Stimulated activated CD4-positive, alpha-beta T cell treated with anti-CD3 and anti-CD28 coated beads, TNF-alpha, amount 100 ng/mL, for 1 hour (primary cell): ENCODE measurements at places on chromosomes 12 and 14.

DNA sequence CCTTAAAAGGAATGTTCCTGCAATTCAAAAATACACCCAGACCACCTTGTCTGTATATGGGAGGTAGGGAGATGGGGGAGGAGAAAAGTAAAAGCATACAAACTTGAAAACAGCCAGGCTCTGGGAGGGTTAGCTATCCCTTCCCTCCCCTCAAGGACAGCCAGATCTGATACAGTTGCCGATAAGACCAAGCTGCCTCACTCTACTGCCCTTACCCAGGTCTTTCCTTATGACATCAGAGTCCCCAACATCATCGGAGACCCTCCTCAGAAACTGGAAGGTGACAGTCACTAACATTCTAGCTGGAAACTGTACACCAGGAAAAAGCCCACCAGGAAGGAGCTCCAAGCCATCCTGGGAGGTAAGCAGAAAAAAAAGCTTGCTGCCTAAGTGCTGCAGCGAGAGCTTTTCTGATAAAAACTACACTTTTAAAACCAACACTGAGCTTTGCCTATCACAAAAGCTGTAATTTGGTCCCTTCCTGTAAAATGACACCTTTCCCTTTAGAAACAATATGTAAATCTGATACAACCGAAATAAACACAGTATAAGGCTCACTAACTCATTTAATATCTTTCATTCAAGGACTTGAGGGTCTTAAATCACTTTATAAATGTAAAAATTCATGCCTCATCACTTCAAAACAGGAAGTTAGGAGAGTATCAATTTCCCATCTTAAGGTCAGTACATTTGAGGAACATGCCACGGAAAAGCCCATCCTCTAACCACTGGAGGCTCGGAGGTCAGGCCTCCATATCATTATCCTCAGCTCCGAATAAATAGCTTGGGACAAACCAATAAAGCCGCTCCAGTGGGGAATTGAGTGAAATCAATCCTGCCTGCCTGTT lies 20.4 kb upstream of the PLEKHH1 start:
- DNase-seq: no peak

DNA sequence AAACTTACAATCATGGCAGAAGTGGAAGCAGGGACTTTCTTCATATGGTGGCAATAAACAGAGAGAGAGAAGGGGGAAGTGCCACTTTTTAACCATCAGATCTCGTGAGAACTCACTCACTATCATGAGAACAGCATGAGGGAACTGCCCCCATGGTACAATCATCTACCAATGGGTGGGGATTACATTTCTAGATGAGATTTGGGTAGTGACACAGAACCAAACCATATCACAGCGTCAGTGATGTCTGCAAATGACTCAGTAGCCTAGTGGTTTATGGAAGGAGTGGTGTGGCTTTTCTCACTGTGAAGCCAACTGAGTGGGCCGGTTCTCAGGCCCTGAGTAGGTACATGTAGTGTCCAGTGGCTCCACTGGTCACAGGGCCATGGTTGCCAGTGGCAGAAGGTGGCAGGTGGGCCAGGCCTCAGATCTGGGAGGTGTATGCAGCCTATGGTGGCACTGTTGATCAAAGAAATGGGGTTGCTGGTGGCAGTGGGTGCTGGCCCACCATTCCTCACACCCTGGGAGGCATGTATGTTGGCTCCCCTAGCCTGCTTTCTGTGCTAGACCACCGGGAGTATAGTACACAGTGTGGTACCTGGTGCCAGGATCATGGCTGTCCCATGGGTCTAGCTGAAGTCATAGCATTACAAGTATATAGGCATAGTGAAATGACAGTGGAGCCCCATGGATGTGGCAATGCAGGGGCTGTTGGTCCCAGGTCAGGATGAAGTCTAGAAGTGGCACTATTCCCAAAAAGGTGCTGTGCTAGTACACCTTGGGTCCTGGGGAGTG lies 191.9 kb downstream of the NUBPL start:
- no peak for DNase-seq

DNA sequence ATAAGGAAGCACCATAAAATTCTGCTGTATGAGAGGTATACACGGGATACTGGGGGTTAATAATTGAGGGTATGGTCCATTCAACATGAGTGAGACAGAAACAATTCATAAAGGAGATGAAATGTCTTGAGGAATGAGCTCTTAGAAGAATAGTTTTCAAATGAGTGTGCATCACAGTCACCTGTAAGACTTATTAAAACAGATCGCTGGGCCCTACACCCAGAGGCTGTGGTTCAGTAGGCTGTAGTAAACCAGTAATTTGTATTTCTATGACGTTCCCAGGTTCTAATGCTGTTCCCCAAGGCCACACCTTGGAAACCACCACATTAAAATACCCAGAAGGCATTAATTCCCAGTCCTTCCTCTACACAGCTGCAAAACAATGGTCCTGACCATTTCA lies 49.6 kb downstream of the CAND1 start:
- no peak for DNase-seq

DNA sequence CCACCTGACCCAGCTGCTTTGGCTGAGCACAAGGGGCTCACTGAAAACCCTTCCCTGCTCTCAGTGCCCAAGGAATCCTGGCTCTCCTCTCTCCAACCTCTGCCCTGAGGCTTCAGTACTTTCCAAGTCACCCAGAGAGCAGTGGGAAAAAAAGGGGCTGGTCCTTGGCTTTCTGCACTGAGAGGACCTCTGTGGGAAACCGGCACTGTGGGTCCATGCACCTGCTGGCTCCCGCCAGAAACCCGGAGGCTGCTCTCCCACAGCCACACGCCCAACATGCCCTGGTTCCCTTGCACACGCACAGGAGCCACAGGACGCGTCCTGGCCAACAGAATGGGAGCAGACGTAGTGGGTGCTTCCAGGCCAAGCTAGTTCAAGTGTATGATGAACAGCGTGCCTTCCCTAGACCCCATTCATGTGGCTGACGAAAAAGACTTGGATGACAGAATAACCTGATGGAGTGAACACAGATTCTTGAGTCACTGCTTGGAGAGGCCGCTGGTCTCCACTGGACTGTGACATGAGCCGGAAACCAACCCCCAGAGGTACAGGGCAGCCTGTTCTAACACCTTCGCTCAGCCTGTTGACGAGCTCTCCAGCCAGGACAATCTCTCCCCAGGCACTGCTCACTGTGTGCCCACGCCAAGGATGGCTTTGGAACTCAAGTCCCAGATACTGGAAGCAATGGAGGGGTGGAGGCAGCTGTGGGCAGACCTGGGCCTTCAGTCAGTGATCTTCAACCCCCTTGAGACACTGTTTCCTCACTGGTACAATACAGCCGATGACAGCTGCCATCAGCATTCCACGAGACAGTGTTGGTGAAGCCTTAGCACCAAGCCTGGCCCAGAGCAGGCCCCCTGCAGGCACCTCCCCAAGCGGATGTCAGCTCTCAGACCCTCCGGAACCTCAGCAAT lies 87.7 kb downstream of the ITPK1 start:
- no peak for DNase-seq

DNA sequence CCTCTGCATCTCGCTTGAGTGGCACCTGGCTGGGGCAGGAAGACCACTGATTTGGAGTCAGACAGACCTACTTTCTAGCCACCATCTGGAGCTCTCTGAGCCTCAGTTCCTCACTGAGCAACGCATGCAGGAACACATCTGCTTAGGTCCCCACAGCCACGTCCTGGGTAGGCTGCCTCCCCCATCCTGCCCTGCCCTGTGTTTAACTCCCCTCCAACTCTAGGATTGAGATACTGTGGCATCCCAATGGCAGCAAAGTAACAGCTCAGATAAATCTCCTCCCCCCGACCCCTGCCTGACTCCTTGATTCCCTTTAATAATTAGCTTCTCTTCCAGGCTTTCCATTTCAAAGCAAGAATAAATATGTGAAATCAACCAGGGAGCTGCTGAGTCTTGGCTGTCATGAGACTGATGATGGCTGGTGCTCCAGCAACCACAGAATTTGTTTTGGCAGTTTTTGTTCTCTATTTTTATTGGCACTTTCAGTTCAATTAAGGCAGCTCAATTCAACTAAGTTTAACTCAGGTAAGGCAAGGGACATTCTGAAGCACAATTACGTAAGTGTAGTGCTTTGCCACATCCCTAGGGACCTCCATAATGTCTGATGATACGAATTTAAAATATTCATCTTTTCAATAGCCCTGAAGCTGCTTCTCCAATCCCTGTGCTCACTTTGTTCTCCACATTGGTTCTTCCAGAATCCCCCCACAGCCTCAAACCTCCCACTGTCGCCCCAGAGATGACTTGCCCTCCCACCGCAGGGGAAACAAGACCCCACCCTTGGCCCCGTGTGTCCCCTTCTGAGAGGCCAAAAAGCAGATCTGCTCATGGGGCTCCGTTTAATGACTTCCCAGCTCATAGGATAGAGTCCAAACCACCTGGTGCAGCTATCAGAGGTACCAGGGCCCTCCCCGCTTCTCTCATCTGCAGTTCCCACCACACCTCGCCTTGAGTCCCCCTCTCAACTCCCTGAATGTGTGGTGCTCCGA lies 58.2 kb downstream of the ESR2 start:
- no peak for DNase-seq

- no peak for DNase-seq
Measured at GRCh38 chr12:98595243-98595988, 1.9 kb downstream of the SLC25A3 start.

- DNase-seq: no peak
Measured at GRCh38 chr12:11653215-11653753, 3.8 kb downstream of the ETV6 start.

GRCh38 chr12:103799857-103800771 lies 40.9 kb downstream of the NT5DC3 start:
- no peak for DNase-seq

DNA sequence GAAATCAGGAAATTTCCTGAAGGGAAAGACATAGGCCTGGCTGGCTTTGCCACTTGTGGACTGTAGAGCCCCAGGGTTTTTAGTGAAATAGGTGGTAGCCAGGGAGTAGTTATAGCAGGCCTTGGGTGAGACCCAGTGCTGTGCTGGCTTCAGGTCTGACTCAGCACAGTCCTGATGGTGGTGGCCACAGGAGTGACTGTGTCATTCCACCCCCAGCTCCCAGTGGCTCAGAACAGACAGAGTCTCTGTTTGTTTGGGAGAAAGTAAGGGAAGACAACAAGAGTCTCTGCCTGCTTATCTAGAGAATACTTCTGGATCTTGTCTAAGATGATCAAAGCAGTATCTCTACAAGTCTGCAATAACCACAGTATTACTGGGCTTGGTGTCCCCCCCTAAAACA lies 27.5 kb upstream of the OR6J1 start:
- no peak for DNase-seq
